Left cardiac atrium (tissue), 4 donors: ENCODE measurements at places on chromosomes 2 and 18. TPM values are rescaled to one million over a fixed set of nuclear protein-coding genes. Genes with fewer than 3 reads are reported as not detected.
A peak's percentile ranks its signal among the peaks of the same experiment; 100 is the strongest.

NIFK gene
- 33.6 TPM for total RNA-seq

DNA sequence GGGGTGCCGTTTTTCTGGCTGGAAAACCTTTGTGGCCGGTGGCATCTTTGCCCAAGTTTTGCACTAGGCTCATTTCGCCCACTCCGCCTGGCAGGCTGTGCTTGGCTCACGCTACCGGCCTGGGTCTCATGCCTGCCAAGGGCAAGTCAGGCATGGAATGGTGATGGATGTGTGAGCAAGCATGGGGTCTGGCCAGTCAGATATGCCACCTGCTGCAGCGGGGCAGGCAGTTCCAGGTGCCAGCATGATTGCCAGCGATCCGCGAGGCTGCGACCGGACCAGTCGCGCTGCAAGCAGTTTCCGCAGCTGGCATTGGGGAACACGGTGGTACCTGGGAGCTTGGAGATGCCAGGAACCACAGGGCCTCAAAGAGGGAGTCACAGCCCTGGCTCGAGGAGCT lies 40.6 kb downstream of the TAF1B start:
- DNase-seq, result no peak

- no peak for DNase-seq
Observed at GRCh38 chr2:74707837-74708236, 53.8 kb downstream of the SEMA4F start.

DNA sequence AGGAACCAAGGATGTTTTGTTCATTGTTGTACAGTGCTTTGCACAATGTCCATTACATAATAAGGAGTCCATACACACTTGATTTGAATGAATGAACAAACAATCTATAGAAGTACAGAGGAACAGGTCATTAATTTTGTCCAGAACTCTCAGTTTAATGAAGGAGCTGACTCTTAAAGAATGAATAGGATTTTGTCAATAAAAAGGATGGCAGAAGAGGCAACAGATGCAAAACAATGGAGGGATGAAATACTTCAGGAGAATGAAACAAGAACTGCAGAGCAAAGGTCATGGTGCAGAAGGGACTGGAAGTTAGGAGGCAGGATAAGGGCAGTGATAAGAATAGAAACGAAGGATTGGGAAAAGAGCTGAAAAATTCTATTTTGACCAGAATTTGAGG lies 28.7 kb upstream of the COL5A2 start:
- DNase-seq, result no peak

GRCh38 chr18:45116116-45116515 lies 435.4 kb downstream of the SETBP1 start:
- DNase-seq, result no peak

- DNase-seq, result peak; percentile 13
Observed at GRCh38 chr2:96142217-96143113, 2.8 kb downstream of the DUSP2 start.

DNA sequence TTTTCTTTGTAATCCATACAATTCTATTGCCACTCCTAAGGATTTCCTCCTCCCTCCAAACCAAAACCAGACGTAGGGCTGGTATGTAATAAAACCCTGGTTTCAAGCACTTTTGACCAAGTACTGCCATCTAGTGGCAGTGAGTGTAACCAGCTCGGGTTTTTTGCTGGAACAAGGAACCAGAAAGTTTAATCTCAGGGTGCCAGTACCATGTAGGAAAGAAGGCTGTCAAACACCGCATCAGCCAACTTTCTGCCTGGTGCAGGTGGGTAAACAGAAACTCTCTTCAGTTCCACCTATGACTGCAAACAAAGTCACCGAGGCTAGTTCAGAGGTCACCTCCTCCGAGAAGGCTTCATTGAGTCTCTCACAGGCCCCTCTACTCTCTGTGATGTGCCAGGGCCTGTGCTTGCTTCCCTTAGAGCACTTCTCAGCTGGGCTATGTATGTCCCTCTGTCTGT lies 10.2 kb upstream of the THNSL2 start:
- no peak for DNase-seq

DNA sequence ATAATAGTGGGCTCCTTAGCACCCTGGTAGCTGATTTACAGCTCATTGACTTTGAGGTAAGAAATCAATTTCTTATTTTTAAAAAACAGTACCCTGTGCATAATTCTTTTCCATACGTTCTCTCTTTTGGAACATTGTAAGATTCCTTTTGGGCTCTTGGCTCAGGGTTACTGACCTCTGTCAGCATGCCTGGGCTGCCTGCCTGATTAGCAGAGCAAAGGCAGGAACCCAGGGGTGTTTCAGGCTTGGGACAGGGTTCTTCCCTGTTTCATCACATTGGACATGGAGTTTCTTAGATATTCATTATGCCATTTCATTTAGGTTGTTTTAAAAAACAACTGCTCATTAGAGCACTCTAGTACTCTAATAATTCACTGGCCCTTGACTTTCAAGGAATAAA lies 73.8 kb upstream of the ITM2C start:
- DNase-seq, result no peak

PGAP1 gene
- 9.0 TPM for total RNA-seq

DNA sequence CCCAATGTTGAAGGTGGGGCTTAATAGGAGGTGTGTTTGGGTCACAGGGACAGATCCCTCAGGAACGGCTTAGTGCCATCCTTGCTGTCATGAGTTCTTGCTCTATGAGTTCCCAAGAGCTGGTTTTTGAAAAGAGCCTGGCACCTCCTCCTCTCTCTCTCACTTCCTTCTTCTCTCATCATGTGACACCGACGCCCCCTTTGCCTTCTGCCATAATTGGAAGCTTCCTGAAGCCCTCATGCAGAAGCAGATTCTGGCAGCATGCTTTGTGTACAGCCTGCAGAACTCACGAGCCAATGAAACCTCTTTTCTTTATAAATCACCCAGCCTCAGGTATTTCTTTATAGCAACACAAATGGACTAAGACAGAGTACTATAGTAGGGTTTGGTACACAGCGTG lies 100.4 kb upstream of the SH3BP4 start:
- no peak for DNase-seq

- DNase-seq, result no peak
Observed at GRCh38 chr18:26082475-26082874, 7.9 kb downstream of the SS18 start.

C2orf74 gene
- 12.4 TPM for total RNA-seq

DNA sequence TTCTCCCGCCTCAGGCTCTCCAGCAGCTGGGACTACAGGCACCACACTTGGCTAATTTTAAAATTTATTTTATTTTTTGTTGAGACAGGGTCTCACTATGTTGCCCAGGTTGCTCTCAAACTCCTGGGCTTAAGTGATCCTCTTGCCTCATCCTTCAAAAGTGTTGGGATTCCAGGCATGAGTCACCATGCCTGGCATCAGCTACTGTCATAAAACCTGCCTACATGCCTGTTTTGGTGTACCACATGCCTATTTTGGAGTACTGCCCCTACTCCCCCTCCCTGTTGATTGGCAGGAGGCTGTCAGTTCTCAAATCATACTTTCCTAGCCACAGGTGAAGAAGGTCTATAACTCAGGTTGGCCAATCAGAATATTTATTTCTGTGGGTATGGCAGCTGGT lies 64.0 kb downstream of the CHST9 start:
- no peak for DNase-seq

DOK6 gene
- 11.2 TPM for total RNA-seq

LAMA3 gene
- 5.6 TPM for total RNA-seq

GRCh38 chr2:239804161-239805042 lies 220.7 kb downstream of the NDUFA10 start:
- no peak for DNase-seq

GRCh38 chr18:37483984-37484819 lies 81.4 kb downstream of the CELF4 start:
- DNase-seq, result no peak

DNA sequence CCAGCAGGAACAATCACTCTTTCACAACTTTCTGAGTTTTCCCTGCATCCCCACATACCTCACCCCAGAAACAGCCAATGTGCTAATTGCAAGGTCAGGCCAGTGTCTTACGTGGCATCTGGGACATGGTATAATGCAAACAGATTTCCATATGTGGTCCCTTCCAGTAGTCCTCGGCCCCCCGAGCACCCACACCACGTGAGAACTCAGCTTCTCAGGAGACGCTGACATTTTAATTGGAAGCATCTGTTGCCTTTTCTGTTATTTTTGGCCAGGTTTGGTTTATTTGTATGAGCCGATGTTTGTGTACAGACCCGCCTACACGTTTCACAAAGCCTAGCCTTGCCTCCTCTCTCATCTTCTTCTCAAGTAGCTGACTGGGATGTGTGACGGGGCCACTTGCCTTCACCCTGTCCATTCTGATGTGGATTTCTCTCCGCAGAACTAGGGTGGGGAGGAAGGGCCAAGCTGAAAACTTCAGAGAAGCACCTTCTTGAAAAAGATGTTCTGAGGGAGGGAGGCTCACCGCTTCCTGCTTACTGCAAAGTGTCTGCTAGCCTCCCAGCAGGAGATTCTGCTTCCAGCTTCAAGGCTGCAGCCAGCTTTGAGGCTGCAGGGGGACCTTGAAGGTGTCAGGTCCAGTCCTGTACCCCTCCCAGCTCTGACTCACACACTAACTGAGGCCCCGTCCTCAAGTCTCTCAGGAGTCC lies 109.6 kb upstream of the SLC14A2 start:
- no peak for DNase-seq

DNA sequence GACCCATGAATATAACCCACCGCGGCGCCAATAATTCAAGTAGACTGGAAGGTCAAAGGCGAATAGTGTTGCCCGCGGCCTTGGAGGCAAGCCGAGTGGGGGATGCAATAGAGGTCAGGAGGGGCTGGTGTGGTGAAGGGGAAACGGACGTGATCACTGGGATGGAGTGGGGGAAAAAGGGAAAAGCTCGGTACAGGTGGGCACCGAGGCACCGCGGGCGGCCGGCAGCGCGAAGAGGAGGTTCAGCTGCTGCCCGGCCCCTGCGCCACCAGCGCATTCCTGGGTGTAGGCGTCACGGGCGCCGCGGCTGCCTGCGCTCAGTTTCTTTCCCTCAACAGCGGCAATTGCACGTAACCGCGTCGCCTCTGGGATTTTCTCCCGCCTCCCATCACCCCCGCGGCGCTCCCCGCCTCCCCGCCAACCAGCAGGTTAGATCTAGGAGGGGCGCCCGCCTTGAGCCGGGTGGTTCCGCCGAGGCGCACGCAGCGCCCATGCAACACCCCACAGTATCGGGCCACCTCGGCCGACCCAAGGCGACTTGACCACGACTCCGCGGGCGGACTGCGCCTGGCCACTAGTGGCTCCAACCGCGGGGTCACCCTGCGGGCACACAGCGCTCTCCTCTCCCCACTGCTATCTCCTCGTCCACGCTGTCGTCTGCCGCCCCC lies 1.5 kb downstream of the RND3 start:
- peak; percentile 82 for DNase-seq

DNA sequence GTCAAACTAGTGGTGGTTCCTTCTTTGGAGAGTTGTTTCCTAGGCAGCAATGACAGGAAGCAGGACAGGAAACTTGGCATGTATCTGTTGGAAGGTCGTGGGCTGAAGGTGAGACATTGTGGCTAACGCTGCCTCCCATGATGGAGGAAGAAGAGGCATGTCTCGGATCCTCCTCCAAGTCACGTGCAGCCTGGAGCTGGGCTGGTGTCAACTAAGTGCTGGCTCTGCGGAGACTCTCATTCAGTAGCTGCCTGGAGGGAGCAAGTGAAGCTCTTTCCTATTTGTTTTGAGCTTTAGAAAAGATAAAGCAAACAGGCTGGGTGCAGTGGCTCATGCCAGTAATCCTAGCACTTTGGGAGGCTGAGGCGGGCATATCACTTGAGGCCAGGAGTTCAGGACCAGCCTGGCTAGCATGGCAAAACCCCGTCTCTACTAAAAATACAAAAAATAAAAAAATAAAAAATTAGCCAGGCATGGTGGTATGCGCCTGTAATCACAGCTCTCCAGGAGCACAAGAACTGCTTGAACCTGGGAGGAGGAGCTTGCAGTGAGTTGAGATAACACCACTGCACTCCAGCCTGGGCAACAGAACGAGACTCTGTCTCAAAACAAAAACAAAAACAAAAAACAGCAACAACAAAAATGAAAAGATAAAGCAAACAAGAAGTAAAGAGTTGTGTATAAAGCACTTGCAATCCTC lies 28.2 kb upstream of the INO80C start:
- no peak for DNase-seq
